RWPE1 (cell line): ENCODE measurements at places on chromosomes 4 and X.

DNA sequence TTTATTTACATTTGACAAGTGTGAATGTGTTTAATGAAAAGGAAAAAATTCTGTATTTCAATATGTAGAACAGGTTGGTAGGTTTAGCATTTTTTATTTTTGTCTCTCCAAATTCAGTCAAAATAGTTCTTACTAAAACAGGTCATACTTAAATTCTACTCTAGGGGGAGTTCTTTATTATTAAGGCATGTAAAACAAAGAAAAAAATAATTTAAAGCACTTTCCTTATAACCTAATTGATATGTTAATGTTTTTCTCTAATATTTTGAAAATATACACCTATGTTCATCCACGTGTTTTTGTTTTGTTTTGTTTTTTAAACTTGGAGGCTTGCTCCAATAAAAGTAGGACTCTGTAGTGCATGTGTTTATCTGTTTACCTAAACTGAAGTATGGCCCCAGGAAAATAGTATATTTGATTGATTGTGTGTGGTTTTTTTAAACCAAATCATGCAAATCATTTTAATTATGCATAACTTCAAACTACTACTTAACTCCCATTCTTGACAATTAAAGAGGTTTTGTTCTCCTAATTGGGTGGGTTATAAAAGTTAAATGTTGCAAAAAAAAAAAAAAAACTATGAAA lies 562.7 kb downstream of the RPA4 start:
- no peak for DNase-seq

DNA sequence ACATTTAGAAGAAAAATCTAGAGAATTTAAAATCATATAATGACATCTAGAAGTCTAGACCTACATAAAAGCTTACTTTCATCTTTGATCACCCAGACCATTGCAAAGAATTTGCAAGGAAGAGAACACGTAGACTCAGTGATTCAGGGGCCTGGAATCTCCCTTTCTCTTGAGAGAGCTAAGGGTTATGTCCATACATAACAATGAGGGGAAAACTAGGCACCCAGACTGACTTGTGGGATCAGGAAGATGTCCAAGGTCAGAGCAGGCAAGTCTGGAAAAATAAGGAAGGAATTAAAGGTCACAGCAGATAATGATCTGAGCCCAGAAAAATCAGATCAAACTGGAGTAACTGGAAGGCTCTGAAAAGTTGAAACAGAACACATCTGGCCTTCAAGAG lies 198.4 kb upstream of the SFRP2 start:
- DNase-seq = no peak

DNA sequence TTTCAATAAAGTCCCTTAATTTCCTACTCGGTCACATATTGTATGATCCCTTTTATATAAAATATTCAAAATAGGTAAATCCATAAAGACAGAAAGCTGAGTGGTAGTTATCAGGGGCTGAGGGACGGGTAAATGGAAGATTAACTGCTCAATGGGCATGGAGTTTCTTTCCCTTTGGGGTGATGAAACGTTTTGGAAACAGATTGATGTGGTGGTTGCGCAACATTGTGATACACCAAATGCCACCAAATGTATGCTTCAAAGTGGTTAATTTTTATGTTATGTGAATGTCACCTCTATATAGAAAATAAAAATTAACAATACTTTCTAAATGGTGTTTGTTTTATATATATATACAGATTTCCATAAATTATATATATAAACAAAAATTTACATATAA lies 15.0 kb upstream of the MAOB start:
- DNase-seq = no peak

DNA sequence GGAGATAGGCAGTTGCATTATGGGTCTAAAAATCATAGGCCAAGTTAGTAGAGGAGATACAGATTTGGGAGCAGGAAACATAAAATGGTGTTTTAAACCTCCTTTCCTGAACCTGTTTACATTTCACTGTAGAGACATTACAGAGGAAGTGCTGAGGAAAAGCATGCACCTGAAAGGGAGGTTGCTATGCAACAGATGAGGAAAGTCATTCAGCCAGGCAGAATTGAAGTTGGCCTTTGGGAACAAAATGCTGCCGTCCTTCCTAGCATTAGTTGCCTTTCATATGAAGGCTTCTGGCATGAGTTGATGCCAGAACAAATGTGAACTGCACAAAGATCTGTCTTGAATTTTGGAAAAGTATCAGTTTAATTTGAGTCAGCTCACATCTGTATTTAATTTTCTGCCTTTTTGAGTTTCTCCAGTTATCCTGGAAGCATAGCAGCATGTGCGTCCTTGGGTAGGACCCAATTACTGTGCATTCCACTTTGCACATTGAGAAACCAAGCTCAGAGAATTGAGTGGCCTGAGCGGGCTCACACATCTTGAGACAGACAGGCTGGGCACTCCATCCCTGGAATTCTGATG lies 38.2 kb downstream of the MAGED1 start:
- no peak for DNase-seq

DNA sequence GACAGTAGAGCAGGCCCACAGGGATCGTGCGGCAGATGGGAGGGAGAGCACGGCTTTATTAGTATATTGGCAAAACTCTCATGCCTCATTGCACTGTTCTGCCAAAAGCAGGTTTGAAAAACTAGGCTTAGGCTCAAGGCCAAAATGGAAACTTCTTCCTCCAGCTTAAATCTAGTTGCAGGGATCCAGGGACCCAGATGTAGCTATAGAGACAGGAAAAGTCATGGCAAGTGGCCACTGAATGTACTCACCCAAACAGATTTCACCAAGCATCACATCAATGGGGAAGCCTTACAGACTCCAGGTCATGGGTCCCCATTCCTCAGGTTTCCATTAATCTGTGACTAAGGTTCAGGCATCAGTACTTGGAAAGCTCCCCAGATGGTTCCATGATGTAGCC lies 149.2 kb downstream of the STK32B start:
- no peak for DNase-seq

GRCh38 chrX:67787196-67787595 lies 243.4 kb downstream of the AR start:
- DNase-seq = no peak
